DMS79 (cell line): ENCODE measurements at places on chromosomes 13 and 19.

DNA sequence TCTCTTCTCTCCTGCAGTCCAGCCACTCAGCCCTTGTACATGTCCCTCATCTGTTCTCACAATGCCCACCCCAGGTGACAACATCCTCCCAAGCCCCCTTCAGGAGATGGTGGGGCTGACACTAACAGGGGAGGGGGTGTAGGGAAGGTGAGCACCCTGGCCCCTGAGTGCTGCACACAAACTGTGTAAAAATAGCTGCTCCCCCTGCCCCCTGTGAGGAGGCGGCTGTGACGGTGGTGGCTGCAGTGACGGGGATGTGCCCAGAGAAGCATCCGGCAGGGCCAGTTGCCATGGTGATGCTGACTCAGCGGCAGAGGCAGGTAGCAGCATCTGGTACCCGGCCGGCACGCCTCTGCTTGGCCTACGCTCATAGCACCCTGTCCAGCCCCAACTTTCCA is 13.0 kb upstream of the JUND start:
- peak; percentile 24 for DNase-seq

- DNase-seq, result no peak
These were observed 7.9 kb downstream of the CEACAM3 start for GRCh38 chr19:41804336-41804735.

- DNase-seq, result no peak
These were observed 23.5 kb upstream of the GARRE1 start for GRCh38 chr19:34230820-34231219.

DNA sequence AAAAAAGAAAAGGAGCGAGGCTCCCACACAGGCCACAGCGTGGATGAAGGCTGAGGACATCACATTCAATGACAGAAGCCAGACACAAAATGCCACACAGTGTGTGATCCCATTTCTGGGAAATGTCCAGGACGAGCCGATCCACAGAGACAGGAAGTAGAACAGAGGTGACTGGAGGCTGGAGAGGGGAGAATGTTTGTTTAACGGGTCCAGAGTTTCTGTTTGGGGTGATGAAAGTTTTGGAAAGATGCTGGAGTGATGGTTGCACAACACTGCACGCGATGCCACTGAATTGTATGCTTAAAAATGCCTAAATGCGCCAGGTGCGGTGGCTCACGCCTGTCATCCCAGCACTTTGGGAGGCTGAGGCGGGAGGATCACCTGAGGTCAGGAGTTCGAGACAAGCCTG is 650 bp upstream of the FUT5 start:
- DNase-seq, result no peak

DNA sequence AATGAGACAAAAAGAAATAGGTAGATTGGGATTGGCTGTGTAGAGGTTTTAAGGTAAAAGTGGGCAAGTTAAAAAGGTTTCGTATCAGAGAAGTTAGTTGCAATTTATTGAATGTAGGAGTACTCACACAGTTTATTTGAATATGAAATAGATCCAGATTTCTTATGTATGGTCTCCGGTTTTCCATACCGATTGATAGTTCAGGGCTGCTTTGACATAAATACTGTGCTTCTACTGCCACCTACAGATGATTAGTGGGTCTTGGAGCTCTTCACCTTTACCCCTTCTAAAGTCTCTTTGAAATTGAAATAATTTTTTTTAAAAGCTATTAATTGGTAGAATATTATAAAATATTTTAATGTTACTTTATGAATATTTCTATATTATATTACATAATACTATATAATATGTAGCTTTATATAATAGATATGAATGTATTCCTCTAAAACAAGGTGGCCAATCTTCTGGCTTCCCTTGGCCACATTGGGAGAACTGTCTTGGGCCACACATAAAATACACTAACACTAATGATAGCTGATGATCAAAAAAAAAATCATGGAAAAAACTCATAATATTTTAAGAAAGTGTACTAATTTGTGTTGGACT is 7.7 kb upstream of the GPR18 start:
- DNase-seq, result peak; percentile 53

GRCh38 chr19:40716031-40716481 is 630 bp downstream of the COQ8B start:
- DNase-seq, result peak; percentile 77

- DNase-seq, result no peak
These were observed 8.0 kb upstream of the AMER2 start for GRCh38 chr13:25179832-25180774.

GRCh38 chr19:41302624-41303351 is 7.2 kb upstream of the CCDC97 start:
- no peak for DNase-seq

- DNase-seq, result no peak
These were observed 24.9 kb downstream of the EPS15L1 start for GRCh38 chr19:16446724-16447368.

DNA sequence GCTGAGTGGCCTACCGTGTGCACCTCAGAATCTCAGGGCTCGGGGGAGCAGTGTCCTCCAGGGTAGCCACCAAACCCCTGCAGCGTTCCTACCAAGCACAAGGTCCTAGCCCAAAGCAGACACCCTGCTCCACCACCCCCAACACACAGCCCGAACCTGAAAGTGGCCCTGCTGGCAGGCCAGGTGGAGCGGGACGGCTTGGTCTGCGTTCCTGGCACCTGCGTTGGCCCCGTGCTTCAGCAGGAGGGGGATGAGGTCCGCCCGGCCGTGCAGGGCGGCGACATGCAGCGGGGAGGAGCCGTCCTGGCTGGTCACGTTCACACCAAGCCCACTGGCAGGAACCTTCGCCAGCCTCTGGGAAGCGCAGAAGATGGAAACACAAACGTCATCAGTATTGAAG is 26.5 kb downstream of the PDCD5 start:
- DNase-seq, result no peak

GRCh38 chr13:23580684-23581060 is 10.5 kb downstream of the TNFRSF19 start:
- no peak for DNase-seq

DNA sequence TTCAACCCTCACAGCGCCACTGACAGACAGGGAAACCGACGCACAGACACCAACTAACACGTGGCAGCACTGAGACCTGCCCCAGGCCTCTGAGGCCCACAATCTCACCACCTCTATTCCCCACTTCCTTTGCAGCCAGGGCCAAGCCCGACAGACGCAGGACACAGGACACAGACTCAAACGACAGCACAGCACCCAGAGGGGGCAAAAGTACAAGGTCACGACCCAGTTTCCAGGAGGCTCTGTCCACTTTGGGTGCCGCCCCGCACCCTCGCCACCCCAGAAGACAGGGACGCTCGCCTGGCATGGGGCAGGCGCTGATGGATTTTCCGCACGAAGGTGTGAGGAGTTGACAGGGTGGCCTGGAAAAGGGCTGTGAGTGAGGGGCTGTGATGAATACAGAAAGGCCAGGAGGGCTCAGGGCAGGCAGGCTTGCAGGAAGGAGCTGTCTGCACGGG is 48.8 kb downstream of the MLLT1 start:
- DNase-seq, result no peak

GRCh38 chr19:888581-889385 is 4.2 kb downstream of the MED16 start:
- DNase-seq, result no peak

DNA sequence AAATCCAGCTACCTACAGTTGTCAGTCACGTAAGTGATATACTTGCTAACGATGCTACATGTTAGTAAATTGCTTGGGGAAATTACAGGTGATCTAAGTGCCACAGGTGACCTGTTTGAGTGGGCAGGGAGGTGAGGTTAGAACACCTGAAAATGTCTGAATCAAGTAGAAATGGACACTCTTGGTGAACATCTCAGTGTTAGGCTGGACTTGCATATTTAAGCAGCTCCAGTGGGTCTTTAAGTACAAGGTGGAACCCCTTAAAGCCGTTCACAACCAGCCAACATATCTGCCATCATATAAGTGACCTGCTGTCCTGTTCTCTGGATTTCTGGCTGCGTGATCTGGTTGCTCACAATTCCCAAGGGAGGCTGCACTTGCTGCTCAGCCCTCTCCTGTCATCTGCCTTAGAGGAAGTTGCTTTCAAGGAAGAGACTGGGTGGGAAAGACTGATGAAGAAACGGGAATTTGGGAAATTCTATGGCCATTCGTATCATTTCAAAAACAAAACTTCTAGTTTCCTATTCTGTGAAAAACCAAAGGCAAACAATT is 244.0 kb downstream of the DCLK1 start:
- no peak for DNase-seq

GRCh38 chr13:83515268-83516015 is 366.8 kb downstream of the SLITRK1 start:
- no peak for DNase-seq

DNA sequence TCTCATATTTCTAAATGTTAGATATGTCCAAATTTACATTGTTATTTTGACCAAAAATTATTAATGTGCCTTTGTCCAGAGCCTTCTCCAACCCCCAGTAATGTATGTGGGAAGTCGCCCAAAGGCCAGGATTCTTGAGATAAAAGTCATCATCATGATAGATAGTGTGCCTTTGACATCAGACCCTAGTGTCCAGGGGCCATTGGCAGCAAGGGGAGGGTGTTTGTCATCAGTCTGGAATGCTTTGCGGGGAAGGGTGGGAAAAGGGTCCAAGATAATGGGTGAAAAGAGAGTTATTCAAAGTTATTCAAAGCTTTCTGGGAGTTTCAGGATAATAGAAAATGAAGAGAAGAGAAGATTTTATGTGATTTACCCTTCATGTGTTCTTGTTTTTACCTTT is 909.5 kb upstream of the GPC6 start:
- DNase-seq, result no peak

GRCh38 chr13:71801165-71801760 is 65.7 kb downstream of the DACH1 start:
- no peak for DNase-seq

DNA sequence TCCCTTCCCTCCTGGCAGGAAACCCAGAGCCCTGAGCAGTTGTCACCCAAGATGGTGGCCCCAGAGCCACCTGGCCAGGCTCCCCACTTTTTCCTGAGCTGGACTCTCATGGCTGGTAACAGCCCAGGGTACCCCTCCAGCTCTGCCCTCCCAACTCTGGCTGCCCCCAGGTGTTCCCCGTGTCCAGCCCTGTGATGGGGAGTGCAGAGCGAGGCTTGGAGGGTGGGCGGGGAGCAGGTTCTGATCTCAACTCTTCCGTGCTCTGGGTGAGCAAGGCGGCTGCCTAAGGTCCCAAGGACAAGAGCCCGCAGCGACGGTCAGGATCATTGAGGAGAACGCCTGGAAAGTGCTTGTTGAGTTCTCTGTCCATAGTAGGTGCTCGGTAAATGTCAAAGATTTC is 54.7 kb upstream of the GAS6 start:
- no peak for DNase-seq
